ENCODE measurements at places on chromosomes 1 and 21. TPM values are rescaled to one million over a fixed set of nuclear protein-coding genes. Genes with fewer than 3 reads are reported as not detected.

A3GALT2 gene
- not detected for total RNA-seq

C1orf105 gene
- total RNA-seq = not detected

FCRL6 gene
- not detected for total RNA-seq

MT1HL1 gene
- total RNA-seq = not detected

LRRC71 gene
- total RNA-seq = not detected

SMPDL3B gene
- under 0.01 TPM for total RNA-seq

CCT8 gene
- 161 TPM for total RNA-seq

Measured in placental epithelial cell (primary cell).